ENCODE measurements at places on chromosomes 3 and 15. TPM values are rescaled to one million over a fixed set of nuclear protein-coding genes. Genes with fewer than 3 reads are reported as not detected.

Gene CFAP100
- not detected for total RNA-seq

Gene GOLGA6A
- not detected for total RNA-seq

Gene ZDHHC23
- 2.9 TPM for total RNA-seq

Gene ADPRH
- 1.1 TPM for total RNA-seq

Gene WDR48
- 13.7 TPM for total RNA-seq

Gene NPAP1
- total RNA-seq, result not detected

Gene GPR149
- not detected for total RNA-seq

Gene CADM2
- total RNA-seq, result not detected

Gene EPHB1
- total RNA-seq, result 0.16 TPM

Gene ARRDC4
- total RNA-seq, result 16.2 TPM

Gene RUVBL1
- total RNA-seq, result 41.5 TPM

Gene TMEM207
- total RNA-seq, result not detected

Gene ICE2
- total RNA-seq, result 11.7 TPM

Gene SPSB4
- not detected for total RNA-seq

Gene SLC6A1
- total RNA-seq, result not detected

Measured in cardiac atrium fibroblast (primary cell).